ENCODE measurements at places on chromosomes 3 and 15.

DNA sequence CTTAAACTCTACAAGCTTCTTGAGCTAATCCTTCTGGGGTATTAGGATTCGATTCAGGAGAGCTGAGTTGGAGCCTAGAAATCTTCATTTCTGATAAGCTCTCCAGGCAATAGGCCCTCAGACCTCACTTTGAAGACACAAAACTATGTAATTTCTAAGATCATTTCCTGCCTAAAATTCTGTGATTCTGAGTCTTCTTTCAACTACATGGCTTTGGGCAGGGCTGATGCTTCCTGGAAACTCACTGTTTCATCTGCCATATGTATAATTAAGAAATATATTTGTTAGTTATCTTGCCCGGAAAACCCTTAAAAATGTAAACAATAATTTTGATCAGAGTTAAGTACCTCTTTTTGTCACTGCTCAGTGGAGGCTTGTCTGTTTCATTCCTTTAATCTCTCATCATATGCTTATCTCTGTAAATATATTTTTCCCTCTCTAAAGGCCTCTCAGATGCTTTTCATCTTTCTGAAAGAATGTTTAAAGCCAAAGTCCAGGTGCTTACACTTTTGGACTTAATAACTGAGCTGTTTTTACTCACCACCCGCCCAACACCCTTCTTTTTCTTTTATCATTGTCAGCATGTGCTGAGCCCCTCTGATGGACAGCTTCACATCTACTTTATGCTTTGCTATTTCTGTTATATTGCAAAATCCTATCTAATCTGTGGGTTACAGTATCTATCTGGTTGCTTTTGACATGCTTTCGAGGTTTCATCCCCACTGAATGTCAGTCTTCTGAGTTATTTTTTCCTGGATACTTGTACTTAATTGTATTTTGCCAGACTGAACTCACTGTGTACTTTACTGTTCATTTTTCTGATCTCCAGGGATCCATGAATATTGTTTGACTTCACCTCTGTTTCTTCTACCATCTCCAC is 38.2 kb downstream of the FILIP1L start:
- no peak for DNase-seq

DNA sequence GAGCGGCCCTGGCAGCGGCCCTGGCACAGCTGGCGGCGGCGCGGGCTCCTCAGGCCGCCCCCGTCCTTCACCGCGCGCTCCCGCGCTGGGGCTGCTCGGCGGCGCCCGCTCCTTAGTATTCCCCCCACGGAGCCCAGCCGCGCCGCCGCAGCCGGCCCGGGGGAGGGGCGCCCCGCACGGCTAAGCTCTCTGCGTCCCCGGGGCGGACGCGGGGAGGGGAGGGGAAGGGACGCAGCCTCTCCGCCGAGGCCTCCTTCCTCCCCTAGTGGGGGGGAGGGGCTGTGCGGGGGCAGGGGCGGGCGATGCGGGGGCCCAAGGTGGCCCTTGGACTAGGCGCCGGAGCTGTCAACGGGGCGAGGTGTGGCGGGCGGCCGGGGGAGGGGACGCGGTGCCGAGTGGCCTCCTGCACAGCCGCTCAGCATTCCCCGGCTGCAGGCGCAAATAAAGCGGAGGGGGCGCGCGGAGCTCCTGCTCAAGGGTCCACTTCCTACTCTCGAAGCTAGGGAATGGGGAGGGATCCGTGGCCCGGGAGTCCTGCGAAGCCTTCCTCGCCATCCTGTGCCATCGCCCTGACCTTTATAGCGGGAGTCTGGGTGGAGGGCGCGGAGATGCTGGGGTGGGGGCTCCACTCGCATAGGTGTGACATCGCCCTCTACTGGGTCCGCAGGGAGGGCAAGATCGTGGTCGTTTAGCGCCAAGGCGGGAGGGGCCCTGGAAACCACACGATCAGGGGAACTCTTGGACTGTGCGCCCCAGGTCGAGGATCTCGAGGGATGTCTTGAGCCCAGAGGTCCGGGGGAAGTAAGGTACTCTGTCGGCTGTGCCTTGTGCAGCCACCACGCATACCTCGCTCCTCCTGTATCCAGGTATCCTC is 22.2 kb downstream of the EPHB3 start:
- peak; percentile 38 for DNase-seq

DNA sequence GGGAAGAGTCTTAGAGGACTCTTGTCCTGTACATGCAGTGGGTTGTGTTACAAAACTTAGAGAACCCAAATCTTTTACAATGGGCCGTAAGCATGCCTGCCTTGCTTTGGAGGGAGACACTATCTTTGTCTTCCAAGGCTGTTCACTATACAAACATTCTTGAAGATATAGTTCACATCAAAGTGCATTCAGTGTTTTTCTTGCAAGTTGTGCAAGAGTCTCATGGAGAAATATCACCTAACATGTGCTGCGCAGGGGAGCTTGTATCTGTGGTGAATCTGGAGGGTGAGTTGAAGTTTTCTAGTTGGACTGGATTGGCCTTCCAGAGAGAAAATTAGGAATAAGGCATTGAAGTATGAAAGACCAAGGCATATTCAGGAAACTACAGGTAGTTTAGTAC is 7.8 kb upstream of the PRTG start:
- no peak for DNase-seq

GRCh38 chr3:178001670-178002101 is 534.5 kb upstream of the KCNMB2 start:
- no peak for DNase-seq

DNA sequence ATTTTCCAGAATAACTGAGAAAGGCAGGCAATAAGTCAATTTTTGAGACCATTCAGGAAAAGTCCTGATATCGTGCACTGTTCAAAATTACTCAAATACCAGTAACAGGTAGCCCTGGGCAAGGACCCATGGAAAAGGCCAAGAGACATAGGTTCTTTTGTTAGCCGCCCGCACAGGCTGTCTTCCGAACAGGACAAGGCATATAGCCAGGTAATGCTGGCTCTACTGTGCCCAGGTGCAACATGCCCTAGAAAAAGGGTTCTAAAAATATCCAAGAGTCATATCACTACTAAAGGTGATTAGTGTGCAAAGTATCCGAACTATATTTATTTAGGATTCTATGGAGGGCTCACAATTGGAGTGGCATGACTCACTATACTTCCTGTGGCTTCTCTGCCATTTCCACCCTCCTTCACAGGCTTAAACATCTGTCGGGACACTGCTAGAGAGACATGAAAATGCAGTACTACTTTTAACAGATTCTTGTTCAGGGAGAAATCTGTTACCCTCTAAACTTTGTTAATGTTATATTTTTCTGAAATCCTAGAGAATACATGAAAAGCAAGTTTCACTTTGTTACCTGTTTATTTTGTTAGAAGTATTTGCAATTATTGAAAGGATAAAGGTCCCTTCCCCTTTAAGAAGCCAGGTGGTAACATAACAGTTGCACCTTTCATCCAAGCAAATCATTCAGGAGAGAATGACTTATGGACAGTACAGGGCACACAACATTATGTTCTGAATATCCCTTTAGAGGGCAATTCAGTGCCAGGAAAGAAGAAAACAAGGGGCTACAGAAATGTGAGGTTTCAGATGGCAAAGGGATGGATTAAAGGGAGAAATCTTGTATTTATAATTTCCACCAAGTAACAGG is 293.3 kb upstream of the THBS1 start:
- no peak for DNase-seq

All from NCI-H1930 (cell line).